Bladder microvascular endothelial cell (primary cell): ENCODE measurements at places on chromosomes 2 and 18. TPM values are rescaled to one million over a fixed set of nuclear protein-coding genes. Genes with fewer than 3 reads are reported as not detected.

The FSHR gene
- total RNA-seq = not detected in 2 replicates

The EML6 gene
- 0.13 and 0.16 TPM in 2 replicates for total RNA-seq

The NR4A2 gene
- total RNA-seq = under 0.01 and 0.13 TPM in 2 replicates

The CIB4 gene
- total RNA-seq = not detected in 2 replicates

The TMEM17 gene
- total RNA-seq = 0.65 and 1.1 TPM in 2 replicates

The ASTL gene
- total RNA-seq = not detected in 2 replicates

The PTMA gene
- 903 and 1,986 TPM in 2 replicates for total RNA-seq

The MAP2 gene
- total RNA-seq = 5.0 and 11.3 TPM in 2 replicates

The PRSS56 gene
- not detected in 2 replicates for total RNA-seq

The NPHP1 gene
- 1.9 and 2.5 TPM in 2 replicates for total RNA-seq

The BOLA3 gene
- total RNA-seq = 17.4 and 19.9 TPM in 2 replicates

The RESP18 gene
- total RNA-seq = not detected in 2 replicates

The OSR1 gene
- under 0.01 and 0.69 TPM in 2 replicates for total RNA-seq

The ZSWIM2 gene
- total RNA-seq = 0.13 TPM in 1 of 2 replicates, not detected in the other

The GNLY gene
- not detected in 2 replicates for total RNA-seq

The DPYSL5 gene
- not detected in 2 replicates for total RNA-seq

The SPR gene
- total RNA-seq = 32.9 and 43.2 TPM in 2 replicates
